ENCODE measurements at places on chromosomes 6 and 20. TPM values are rescaled to one million over a fixed set of nuclear protein-coding genes. Genes with fewer than 3 reads are reported as not detected.

Gene MEI4
- 0.09 TPM for polyA plus RNA-seq

DNA sequence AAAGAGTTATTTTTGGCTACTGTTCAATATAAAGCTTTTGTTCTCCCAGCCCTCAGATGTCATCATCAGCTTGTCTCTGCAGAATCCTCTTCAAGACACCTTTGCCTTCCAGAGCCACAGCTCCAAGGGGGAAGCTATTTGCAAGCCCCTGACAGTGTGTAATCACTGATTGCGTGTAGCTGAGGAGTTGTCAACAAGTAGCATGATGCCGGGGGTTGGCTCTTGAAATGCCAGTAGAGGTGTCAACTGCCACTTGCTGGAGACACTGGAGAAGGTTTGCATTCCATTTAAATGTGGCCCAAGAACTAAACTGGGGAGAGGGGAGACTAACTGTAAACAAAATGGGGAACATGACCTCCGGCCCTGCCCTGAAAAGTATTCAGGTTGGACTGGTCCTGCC lies 44.3 kb upstream of the PDYN start:
- no peak overlapping the region for H3K4me3 ChIP-seq
- peaks cover 7% of the 10 kb centered on the region for H3K27me3 ChIP-seq
- H3K36me3 ChIP-seq: no peaks in the 10 kb centered on the region
- no peaks in the 10 kb centered on the region for H3K4me1 ChIP-seq
- no peak for DNase-seq
- H3K27ac ChIP-seq: no peak overlapping the region

Gene DNAH8
- polyA plus RNA-seq: not detected

Gene PLEKHG1
- polyA plus RNA-seq: 6.6 TPM

DNA sequence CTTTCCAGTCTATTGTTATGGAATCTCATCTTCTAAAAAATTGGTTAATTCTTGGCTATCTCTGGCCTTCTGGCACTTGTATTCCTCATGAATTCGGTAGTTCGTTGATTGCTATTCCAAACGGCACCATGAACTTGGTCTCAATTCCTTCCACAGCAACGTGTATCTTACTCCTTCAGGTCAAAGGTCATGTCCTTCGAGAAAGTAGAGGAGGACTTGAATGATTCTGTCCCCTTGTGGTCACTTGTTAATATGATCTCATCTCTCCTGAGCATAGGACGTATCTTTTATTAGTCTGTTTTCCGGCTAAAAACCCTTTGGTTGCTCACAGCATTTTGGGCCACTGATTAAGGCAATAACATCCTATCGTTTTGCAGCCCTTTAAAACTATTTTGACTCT lies 9.4 kb downstream of the TLDC2 start:
- H3K4me3 ChIP-seq: no peak overlapping the region
- peaks cover 29% of the 10 kb centered on the region for H3K36me3 ChIP-seq
- peaks cover 4% of the 10 kb centered on the region for H3K4me1 ChIP-seq
- H3K27ac ChIP-seq: no peak overlapping the region
